ENCODE measurements at places on chromosomes 5 and 9.

- peaks cover 9% of the 10 kb centered on the region for H3K4me1 ChIP-seq
- H3K4me3 ChIP-seq, result no peak overlapping the region
- DNase-seq, result no peak
- no peaks in the 10 kb centered on the region for H3K27me3 ChIP-seq
Measured at GRCh38 chr9:121778252-121779225, 127.1 kb downstream of the DAB2IP start.

DNA sequence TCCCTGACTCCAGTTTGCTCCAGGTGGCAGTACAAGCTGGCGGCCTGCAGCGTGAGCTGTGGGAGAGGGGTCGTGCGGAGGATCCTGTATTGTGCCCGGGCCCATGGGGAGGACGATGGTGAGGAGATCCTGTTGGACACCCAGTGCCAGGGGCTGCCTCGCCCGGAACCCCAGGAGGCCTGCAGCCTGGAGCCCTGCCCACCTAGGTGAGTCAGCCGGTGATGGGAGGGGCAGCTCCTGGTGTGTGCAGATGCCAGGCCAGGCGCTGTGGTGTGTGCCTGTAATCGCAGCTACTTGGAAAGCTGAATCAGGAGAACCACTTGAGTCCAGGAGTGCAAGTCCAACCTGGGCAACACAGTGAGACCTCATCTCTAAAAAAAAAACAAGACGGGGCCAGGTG lies 10.0 kb upstream of the CACFD1 start:
- peak; percentile 98 for DNase-seq
- no peaks in the 10 kb centered on the region for H3K36me3 ChIP-seq
- no peak overlapping the region for H3K4me3 ChIP-seq
- no peaks in the 10 kb centered on the region for H3K4me1 ChIP-seq
- H3K27me3 ChIP-seq, result no peaks in the 10 kb centered on the region

DNA sequence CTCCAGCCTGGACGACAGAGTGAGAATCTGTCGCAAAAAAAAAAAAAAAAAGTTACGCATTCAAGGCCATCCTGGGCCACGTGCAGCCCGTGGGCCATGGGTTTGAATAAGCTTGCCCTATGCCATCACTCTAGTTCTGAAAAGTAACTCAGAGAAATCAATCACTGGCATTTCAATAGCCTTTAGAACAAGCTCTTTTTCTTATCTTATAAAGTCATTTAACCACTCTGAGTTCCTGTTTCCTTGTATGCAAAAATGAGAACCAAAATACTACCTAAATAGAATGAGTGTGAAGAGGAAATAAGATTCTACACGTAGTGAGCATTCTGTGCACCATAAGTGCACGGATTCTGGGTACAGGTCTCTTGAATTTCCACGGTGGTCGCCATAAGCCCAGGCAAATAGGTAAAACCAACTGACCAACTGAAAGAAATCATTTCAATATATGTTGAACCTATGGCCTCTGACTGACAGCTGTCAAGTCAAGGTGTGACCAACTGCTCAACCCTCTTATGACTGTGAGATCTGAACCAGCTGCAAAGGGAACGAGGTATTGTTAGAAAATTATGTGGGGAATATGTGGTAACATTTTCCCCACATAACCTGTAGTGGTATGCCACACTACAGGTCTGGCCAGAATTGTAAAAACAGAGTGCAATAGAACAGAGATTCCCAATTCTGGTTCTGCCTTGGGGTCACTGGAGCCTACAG lies 143.9 kb upstream of the LHFPL2 start:
- H3K27me3 ChIP-seq, result no peaks in the 10 kb centered on the region
- H3K27ac ChIP-seq, result no peak overlapping the region
- peaks cover 6% of the 10 kb centered on the region for H3K4me1 ChIP-seq
- no peak overlapping the region for H3K4me3 ChIP-seq

DNA sequence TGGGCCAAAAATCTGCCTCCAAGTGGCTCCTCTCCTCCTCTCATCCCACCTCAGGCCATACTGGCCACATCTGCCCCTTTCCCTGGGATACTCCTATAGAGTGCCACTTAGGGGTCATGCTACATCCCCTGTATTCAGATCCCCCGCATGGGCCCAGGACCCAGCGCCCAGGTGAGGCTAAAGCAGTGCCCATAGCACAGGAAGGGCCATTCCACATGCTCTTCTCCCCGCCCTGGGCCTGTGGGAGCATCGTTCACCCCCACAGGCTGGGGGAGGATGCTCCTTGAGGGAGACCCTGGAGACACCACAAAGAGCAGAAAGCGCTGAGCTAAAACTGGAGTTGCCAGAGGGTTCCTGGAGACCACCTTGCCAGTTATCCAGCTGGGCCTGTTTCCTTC lies 52.5 kb upstream of the SLC25A51 start:
- peaks cover 6% of the 10 kb centered on the region for H3K4me1 ChIP-seq
- H3K36me3 ChIP-seq, result no peaks in the 10 kb centered on the region
- no peaks in the 10 kb centered on the region for H3K27me3 ChIP-seq
- DNase-seq, result no peak

GRCh38 chr9:91302831-91303230 lies 58.9 kb downstream of the AUH start:
- no peaks in the 10 kb centered on the region for H3K27me3 ChIP-seq
- H3K27ac ChIP-seq, result no peak overlapping the region
- H3K4me3 ChIP-seq, result no peak overlapping the region
- peaks cover 3% of the 10 kb centered on the region for H3K4me1 ChIP-seq
- H3K36me3 ChIP-seq, result no peaks in the 10 kb centered on the region

GRCh38 chr9:109918339-109919163 lies 138.6 kb downstream of the PALM2AKAP2 start:
- no peak for DNase-seq
- H3K4me3 ChIP-seq, result no peak overlapping the region
- H3K27ac ChIP-seq, result no peak overlapping the region
- no peaks in the 10 kb centered on the region for H3K36me3 ChIP-seq

- DNase-seq, result no peak
- no peaks in the 10 kb centered on the region for H3K36me3 ChIP-seq
- peaks cover 23% of the 10 kb centered on the region for H3K4me1 ChIP-seq
- H3K27ac ChIP-seq, result no peak overlapping the region
- H3K4me3 ChIP-seq, result no peak overlapping the region
Measured at GRCh38 chr5:142978726-142979125, 208.5 kb downstream of the ARHGAP26 start.

DNA sequence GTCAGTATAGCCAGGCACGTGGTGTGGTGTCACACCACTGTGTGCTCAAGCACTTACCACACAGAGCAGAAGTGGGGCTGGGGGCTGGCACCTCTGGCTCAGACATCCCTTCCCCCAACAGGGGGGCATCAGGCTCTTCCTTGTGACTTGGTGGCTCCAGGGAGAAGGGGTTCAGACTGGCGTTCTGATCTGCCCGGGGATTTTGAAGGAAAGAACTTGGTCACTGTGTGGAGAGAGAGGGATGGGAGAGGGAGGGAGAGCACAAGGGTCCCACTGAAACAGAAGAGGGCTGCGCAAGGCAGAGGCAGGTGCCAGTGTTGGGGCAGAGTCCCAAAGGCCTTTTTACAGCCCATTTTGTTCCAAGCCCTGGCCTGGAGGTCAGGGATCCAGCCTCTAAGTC lies 109.7 kb upstream of the ALDH1B1 start:
- H3K27me3 ChIP-seq, result no peaks in the 10 kb centered on the region
- H3K36me3 ChIP-seq, result no peaks in the 10 kb centered on the region
- no peak for DNase-seq
- no peak overlapping the region for H3K4me3 ChIP-seq
- H3K27ac ChIP-seq, result no peak overlapping the region

DNA sequence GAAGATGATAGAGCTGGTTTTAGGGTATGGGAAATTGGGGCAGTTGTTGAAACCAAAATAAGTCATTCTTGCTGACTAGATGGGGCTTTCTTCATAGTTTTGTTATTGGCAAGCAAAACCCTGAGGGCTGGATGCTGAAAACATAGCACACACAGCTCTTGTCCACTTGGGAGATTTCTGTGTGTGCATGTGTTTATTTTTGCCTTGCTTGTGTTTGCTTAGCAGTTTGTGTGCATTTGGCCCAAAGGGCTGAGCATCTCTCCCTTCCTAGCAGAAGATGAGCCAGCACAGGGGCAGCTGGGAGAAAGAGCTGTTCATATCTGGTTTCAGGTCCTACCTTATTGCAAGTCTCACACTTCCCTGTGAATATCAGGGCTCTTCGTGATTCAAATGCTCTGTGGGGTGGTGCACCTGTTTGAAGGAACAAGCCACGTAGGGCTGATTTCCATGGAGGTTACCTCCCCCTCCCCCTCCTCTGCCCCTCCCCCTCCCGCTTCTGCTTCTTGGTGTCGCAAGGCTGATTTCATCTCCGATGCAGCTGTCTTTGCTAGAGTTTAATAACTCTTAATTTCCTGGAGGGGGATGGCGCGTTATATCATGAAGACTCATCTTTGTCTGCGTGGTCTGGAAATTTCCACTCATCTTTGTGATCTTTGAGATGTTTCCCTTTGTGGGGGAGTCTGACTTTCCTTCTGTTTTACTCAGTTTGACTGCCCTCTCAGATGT lies 296.5 kb downstream of the ARHGAP26 start:
- no peak overlapping the region for H3K4me3 ChIP-seq
- no peak overlapping the region for H3K27ac ChIP-seq
- no peak for DNase-seq
- H3K27me3 ChIP-seq, result no peaks in the 10 kb centered on the region
- H3K4me1 ChIP-seq, result peaks cover 20% of the 10 kb centered on the region
- no peaks in the 10 kb centered on the region for H3K36me3 ChIP-seq

GRCh38 chr9:137435980-137436760 lies 5.0 kb downstream of the ENTPD8 start:
- no peaks in the 10 kb centered on the region for H3K27me3 ChIP-seq
- peak; percentile 74 for DNase-seq
- no peaks in the 10 kb centered on the region for H3K36me3 ChIP-seq
- H3K4me3 ChIP-seq, result no peak overlapping the region
- H3K27ac ChIP-seq, result no peak overlapping the region

GRCh38 chr5:160009591-160009989 lies 651 bp downstream of the TTC1 start:
- H3K27me3 ChIP-seq, result no peaks in the 10 kb centered on the region
- peaks cover 17% of the 10 kb centered on the region for H3K4me1 ChIP-seq
- no peaks in the 10 kb centered on the region for H3K36me3 ChIP-seq
- H3K27ac ChIP-seq, result no peak overlapping the region
- no peak for DNase-seq

DNA sequence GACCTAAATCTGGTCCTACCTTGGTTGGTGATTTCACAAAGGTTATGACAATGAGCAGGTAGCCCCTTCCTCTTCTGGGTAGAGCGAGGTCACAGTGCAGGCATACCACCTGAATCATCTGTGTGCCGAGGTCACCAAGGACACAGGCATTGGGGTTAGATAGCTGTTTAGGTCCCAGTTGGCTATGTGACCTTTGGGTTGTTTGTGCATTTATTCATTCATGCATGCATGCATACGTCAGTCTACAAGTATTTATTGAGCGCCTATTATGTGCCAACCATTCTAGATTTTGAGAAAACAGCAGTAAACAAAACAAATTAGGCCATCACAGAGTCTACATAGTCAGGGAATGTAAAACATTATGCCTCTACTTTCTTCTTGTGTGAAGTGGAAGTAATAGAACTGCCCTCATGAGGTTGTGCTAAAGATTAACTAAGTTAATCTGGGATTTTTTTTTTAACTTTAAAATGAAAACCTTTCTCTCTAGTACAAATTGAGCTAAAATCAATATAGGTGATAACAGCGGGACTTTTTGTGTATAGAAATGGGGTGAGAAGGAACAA lies 104.7 kb upstream of the SLC12A2 start:
- no peaks in the 10 kb centered on the region for H3K4me1 ChIP-seq
- no peak for DNase-seq
- H3K27ac ChIP-seq, result no peak overlapping the region
- H3K36me3 ChIP-seq, result no peaks in the 10 kb centered on the region

DNA sequence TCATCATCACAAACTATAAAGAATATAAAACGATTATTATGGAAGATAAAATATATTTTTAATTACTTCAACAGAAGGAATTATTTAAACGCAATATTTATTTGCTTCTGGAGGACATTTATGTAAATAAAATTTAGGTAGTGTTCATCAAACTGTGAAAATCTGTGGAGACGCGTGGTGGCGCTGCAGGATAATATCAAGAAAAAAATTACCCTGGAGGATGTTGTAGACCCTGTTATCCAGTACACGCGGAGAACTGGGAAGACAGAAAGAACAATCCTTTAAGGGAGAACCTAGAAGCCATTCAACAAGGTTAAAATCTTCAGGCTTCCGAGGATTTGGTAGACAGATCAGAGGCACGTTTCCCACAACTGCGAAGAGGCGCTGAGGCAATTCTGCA lies at the start of gene PCDHB12:
Gene PCDHB12 (plus strand): TSS at position 242 of the 400 bp plus-strand sequence. CDS start 189 bp downstream, outside the sequence.
- no peak within 1 kb of the TSS for H3K27ac ChIP-seq
- no peaks in the 10 kb centered on the region for H3K36me3 ChIP-seq
- no peak for DNase-seq
- H3K4me3 ChIP-seq, result no peak within 1 kb of the TSS

DNA sequence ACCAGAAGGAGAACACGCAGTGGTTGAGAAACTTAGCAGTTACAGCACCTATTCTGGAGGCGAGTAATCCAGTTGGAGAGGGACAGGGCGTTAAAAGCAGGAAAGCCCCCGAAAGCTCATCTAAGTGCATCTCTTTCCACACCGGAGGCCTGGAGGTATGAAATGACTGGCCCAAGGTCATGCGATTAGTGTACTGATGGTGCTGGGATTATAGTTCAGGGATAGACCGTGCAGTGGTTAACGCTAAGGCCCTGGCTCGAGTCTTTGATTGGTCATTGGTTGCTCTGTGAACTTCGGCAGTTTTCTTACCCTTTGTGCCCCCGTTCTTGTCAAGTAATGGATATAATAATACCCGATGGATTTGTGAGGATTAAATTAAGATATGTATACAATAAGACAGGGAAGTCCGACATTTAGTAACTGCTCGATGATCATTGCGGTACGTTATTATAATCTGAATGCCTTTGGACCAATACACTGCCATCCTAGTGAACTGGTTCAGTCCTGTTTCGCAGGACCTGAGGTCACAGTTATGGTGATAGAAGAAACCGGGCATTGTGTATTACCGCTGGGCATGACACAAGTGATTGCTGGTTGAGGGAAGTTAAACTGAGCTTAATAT lies 960 bp downstream of the CANX start:
- H3K27me3 ChIP-seq, result no peaks in the 10 kb centered on the region
- peak overlapping the region; percentile 97 for H3K27ac ChIP-seq
- H3K36me3 ChIP-seq, result peaks cover 6% of the 10 kb centered on the region
- H3K4me3 ChIP-seq, result peak overlapping the region; percentile 51
- peak; percentile 24 for DNase-seq
- peaks cover 16% of the 10 kb centered on the region for H3K4me1 ChIP-seq

- H3K4me1 ChIP-seq, result no peaks in the 10 kb centered on the region
- no peak for DNase-seq
- no peak overlapping the region for H3K4me3 ChIP-seq
- H3K27ac ChIP-seq, result no peak overlapping the region
- no peaks in the 10 kb centered on the region for H3K36me3 ChIP-seq
Measured at GRCh38 chr5:104793755-104794080, 1231.1 kb upstream of the NUDT12 start.

GRCh38 chr9:134297576-134297975 lies 28.7 kb upstream of the RXRA start:
- peaks cover 24% of the 10 kb centered on the region for H3K4me1 ChIP-seq
- H3K27me3 ChIP-seq, result no peaks in the 10 kb centered on the region
- H3K27ac ChIP-seq, result no peak overlapping the region
- no peak for DNase-seq
- H3K36me3 ChIP-seq, result no peaks in the 10 kb centered on the region

GRCh38 chr9:107471552-107471951 lies 18.0 kb downstream of the KLF4 start:
- no peak overlapping the region for H3K4me3 ChIP-seq
- DNase-seq, result no peak
- H3K36me3 ChIP-seq, result no peaks in the 10 kb centered on the region
- H3K4me1 ChIP-seq, result no peaks in the 10 kb centered on the region
- no peaks in the 10 kb centered on the region for H3K27me3 ChIP-seq
- no peak overlapping the region for H3K27ac ChIP-seq

Measured in thyroid gland (tissue), 4 donors.